ENCODE measurements at places on chromosomes 7 and 10. TPM values are rescaled to one million over a fixed set of nuclear protein-coding genes. Genes with fewer than 3 reads are reported as not detected.

Gene CTTNBP2
- total RNA-seq, result 26.3 TPM

Gene CYP3A7
- not detected for total RNA-seq

GRCh38 chr10:114000457-114001010, 43.1 kb upstream of the ADRB1 start:
- no peak for DNase-seq

- DNase-seq, result no peak
These were observed 13.4 kb downstream of the WAPL start for GRCh38 chr10:86508217-86508616.

Gene TSPAN33
- total RNA-seq, result 3.5 TPM

DNA sequence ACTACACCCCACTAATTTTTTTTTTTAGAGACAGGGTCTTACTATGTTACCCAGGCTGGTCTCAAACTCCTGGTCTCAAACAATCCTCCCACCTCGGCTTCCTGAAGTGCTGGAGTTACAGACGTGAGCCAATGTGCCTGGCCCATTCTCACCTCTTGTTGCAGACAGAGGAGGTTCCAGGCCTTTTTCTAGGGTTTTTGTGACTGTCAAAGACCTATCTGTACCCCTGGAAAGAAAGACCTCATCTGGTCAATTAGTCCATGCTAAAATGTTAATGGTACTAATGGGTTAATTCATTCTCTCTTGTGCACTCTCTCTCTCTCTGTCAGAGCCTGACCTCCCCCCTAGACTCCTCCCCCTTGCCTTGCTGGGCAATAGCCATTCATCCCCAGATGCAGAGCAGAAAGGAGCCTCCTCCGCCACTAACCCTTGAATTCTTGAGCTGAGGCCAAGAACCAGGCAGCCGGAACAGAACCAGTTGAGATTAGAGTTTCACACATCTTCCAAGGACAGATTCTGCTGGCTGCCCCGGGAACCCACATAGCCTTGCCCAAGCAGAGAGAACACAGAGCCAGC, 209.7 kb downstream of the SKIDA1 start:
- DNase-seq, result peak; percentile 71

DNA sequence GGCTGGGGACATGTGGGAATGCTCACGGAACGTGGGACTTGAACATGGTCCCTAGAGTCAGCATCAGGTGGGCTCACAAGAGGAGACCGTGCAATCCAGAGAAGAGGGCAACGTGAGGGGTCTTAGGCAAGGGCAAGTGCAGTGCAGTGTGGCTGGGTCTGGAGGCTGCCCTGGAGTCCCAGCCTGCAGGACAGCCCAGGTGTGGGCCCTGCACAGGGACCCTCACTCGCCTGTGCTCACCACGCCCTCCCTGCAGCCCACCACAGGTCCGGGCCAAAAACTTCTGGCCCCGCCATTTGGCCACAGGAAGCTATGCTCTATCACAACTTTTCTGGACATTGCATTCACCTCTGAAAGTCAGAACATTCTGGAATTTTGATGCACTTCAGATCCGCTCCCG, 133.5 kb downstream of the PAXIP1 start:
- no peak for DNase-seq

- DNase-seq, result no peak
These were observed 42.6 kb upstream of the DLG5 start for GRCh38 chr10:77969114-77969513.

Gene HOXA11
- total RNA-seq, result not detected

DNA sequence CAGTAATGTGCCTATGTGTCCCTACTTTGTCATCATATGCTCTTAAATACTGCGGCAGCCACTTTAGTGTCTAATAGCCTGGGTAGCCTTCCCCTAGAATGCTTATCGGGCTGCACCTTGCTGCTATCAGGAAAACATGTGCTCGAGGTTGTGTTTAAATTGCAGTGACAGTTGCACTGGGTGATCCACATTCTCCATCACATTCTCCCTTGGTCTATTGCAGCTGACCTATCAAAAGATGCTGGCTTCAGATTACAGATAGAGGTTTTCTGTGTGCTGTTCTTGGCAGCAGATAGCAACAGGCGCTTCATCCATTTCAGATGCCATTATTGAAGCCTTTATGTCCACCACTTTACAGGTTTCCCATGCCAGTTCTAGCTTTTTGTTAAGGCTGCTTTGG, 130.1 kb upstream of the MDFIC start:
- no peak for DNase-seq

Gene IFIT1B
- not detected for total RNA-seq

GRCh38 chr7:136163340-136163801, 186.2 kb upstream of the MTPN start:
- no peak for DNase-seq

GRCh38 chr10:119919271-119919670, 26.7 kb downstream of the SEC23IP start:
- DNase-seq, result no peak

- DNase-seq, result no peak
These were observed 162.4 kb upstream of the MEOX2 start for GRCh38 chr7:15848901-15849300.

Gene OR6B1
- total RNA-seq, result not detected

DNA sequence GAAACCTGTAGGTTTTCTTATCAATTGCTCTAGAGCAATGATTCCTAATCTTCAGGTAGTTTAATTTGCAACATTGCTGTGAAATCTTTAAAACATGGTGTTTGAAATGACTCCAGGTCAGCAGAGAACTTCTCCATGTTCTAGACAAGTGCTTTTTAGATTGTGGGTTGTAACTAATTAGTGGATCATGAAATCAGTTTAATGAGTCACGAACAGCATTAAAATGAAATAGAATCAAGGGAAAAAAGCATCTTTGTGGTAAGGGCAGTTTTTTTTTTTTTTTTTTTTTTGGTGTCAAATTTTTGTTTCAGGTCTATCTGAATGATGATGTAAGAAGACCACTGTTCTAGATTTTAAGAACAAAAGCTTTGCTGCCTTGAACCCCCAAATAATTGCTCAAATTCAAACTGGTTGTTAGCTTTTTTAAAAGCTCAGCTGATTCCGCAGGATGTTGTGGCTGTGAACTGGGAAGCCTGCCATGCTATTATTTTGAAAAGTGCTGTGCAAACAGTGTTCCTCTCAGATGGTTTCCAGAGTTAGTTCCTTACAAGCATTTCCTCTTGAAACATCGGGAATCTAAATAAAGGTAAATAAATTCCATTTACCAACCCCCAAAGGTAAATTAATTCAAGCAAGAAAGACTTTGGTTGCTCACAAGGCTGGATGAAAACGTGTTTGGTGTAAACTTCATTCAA, 13.1 kb upstream of the PDK4 start:
- DNase-seq, result no peak

- DNase-seq, result no peak
These were observed 13.9 kb downstream of the CREB3L2 start for GRCh38 chr7:137987968-137988367.

DNA sequence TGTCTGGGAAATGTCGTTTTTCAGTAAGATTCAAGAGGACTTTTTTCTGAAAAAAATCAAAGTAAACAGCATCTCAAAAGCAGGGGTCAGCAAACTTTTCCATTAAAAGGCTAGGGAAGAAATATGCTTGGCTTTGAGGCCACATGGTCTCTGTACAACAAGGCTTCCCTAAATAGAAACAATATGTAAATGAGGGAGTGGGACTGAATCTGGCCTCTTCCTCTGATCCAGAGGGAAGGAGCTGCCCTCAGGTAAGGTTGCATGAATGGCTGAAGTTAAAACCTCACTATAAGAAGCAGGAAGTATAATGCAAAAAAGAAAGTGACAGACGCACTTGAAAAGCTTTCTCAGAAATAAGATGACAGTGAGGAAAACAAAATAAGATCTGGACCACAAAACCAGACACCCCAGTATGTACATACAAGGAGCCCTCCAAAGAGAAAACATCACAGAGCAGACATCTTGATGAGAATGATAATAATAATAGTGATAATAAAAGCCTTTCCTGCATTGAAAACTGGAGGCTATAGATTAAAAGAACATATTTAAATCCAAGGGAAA, 115.2 kb downstream of the PLXNA4 start:
- DNase-seq, result no peak

DNA sequence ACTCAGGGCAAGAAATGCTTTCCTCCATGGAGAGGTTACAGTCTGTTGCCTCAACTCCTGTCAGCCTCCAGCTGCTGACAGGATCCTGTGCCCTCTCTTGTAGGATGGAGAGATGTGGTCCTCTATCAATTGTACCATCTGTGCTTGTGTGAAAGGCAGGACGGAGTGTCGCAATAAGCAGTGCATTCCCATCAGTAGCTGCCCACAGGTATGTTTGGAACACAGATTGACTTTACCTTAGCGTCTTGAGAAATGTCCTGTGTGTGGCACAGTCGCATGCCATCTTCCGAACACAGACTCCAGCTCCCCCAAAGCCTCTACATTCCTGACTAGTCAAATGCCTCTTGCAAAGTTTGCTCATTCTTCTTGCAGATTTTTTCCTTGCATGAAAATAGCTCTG, 152.6 kb downstream of the BMPER start:
- DNase-seq, result no peak

DNA sequence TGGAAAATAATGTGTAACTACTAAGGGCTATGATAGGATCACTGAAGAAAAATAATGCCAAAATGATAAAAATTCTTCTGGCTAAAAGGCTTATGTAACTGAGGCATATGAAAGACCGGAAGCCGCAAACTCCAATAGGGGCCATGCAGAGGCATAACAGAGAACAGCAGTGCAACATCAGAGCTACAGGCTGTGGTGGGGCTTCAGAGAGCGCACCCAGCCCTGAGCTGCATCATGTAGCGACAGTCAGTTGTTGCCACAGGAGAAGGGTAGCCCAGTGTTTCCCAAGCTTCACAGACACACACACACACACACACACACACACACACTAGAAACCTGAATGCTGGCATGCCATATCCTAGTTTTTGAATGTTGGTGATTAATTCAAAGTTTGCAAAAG, 9.3 kb downstream of the LLCFC1 start:
- no peak for DNase-seq

- DNase-seq, result no peak
These were observed 633.9 kb downstream of the ARL4A start for GRCh38 chr7:13321316-13321715.

Gene GRM8
- 0.80 TPM for total RNA-seq

Gene NODAL
- total RNA-seq, result not detected

Gene ABCC2
- total RNA-seq, result 1.3 TPM

- no peak for DNase-seq
These were observed 20.4 kb upstream of the ASAH2 start for GRCh38 chr10:50271564-50272250.

DNA sequence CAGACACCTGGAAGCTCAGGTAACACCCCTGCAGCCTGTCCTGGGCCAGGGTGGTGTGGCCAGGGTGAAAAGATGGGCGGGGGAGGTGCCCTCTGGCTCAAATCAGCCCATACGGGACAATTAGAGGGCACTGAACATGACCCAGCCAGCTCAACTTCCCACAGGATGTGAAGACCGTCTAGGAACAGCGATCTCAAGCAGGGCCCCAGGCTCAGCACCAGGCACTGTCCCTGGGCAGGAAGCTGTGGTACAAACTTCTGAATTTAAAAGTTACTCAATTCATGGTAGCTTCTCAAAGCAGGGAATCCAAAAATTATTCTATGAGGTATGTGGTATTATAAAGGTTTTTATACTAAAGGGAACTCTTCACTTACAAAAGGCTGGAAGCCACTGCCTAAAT, 5.1 kb upstream of the GRB10 start:
- DNase-seq, result no peak

- DNase-seq, result no peak
These were observed 245.3 kb upstream of the SLC26A5 start for GRCh38 chr7:103691291-103691690.

DNA sequence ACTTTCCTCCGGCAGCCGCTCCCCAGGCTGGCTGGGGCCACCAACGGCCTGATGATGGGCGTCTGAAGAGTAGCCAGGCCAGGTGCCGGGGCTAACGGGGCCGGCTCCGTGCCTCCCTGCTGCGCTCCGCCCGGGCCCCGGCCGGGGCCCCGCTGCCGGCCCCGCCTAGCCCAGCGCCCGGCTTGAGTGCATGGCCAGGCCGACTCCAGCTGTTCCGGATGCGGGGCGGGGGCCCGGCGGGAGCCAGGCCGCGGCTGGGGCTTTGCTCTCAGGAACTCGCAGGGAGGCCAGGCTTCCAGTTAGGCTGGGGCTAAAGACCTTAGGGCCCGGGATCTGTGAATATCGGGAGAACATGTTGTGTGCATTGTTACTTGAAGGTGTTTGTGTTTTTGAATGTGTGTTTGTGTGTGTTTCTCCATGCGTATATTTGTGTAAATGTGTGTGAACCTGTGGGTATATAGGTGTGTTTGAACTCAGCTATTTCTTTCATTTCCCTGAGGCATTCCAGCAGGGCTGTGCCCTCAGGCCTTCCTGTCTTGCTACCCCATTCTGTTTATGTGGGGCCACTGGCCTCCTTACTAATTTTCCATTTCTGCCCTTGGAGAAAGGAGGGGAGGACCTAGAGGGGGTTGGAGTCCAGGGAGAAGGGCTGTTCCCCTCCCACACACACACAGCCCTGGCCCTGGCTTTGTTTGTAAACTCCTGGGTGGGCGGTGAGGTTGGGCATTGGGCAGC, 1.1 kb upstream of the LBX1 start:
- DNase-seq, result no peak
